IPS DF 6.9 (cell line): ENCODE measurements at places on chromosomes 2 and 18.

DNA sequence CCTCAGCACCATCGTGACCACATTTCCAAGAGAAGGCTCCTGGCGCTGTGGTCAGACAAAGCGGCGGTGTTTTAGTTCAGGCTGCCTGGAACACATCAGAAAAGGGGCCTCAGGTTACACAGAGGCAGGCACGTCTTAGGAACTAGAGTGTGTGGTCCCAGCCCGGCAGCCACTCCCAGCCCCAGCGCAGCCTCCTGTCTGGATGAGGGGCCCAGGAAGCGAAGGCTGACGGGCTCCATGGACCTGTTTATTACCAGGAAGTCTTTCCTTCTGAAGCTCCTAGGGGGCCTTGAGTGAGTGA lies 10.0 kb upstream of the GPR55 start:
- no peaks in the 10 kb centered on the region; the same call in 1 of the 2 replicates for H3K36me3 ChIP-seq
- no peak overlapping the region for H3K4me3 ChIP-seq
- H3K27me3 ChIP-seq, result no peaks in the 10 kb centered on the region

- H3K4me3 ChIP-seq, result no peak overlapping the region
- DNase-seq, result no peak
- H3K36me3 ChIP-seq, result no peaks in the 10 kb centered on the region
- H3K4me1 ChIP-seq, result peaks cover 3% of the 10 kb centered on the region; the same call in 1 of the 2 replicates
These were observed 435.2 kb upstream of the LRATD1 start for GRCh38 chr2:14197293-14197692.

DNA sequence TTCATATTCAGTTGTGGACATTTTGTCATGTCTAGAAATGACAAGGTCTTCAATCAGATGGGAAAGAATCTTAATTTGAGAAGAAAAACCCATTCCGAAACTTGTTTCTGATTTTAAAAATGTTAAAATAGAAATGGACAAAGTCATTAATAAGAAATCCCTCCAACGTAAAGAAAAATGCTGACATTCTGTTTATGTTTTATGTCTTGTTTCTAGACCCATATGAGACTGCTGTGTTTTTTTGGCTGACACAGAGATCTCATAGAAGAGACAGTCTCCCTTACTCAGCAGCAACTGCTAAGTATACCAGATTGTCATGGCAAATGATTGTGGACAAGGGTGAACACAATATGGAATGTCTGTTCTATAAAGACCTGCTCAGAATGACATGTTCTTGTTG lies 538.5 kb downstream of the ZEB2 start:
- H3K4me1 ChIP-seq, result no peaks in the 10 kb centered on the region
- H3K4me3 ChIP-seq, result no peak overlapping the region
- H3K36me3 ChIP-seq, result no peaks in the 10 kb centered on the region
- DNase-seq, result no peak
- H3K27ac ChIP-seq, result no peak overlapping the region

DNA sequence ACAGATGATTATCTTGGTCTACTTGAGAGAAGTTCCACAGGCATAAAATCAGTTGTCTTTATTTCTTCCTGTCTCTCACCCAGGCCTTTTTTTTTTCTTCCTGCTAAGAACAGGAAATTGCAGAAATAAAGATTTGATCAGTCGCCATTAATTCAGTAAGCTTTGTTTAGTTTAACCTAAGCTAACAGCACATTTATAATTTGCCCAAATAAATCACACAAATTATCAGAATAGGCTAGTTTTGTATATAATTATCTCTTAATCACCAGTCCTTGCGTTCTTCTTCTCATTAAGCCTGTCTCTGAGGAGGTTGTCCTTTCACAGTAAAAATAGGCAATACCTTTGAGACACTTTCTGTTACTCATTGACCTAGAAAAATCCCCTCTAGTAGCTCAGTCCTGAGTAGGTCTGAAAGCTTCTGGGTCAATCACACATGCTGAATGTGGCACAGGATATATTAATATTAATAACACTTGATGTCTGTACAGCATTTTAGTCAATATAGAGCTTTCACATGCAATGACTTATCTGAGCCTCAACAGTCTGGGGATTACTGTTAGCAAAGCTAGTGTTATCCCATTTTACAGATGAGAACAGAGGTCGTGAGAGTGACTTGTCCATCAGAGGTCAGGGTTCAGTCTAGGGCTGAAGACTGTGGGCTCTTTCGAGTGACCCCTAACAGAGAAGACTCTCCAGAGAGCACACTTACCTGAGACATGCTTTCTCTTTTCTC lies 11.2 kb upstream of the STK17B start:
- H3K4me1 ChIP-seq, result no peaks in the 10 kb centered on the region
- H3K27me3 ChIP-seq, result no peaks in the 10 kb centered on the region
- H3K27ac ChIP-seq, result no peak overlapping the region
- no peaks in the 10 kb centered on the region for H3K36me3 ChIP-seq
- H3K4me3 ChIP-seq, result no peak overlapping the region

GRCh38 chr2:9405636-9406035 lies 17.7 kb downstream of the ITGB1BP1 start:
- H3K4me3 ChIP-seq, result no peak overlapping the region
- H3K36me3 ChIP-seq, result no peaks in the 10 kb centered on the region; the same call in 1 of the 2 replicates
- H3K27me3 ChIP-seq, result no peaks in the 10 kb centered on the region
- H3K27ac ChIP-seq, result no peak overlapping the region

GRCh38 chr18:67540559-67540958 lies 24.0 kb upstream of the DSEL start:
- no peaks in the 10 kb centered on the region for H3K36me3 ChIP-seq
- no peaks in the 10 kb centered on the region for H3K27me3 ChIP-seq
- DNase-seq, result no peak
- H3K4me3 ChIP-seq, result no peak overlapping the region
- no peak overlapping the region for H3K27ac ChIP-seq

- H3K4me3 ChIP-seq, result no peak overlapping the region
- H3K27ac ChIP-seq, result no peak overlapping the region
- H3K27me3 ChIP-seq, result no peaks in the 10 kb centered on the region
- no peaks in the 10 kb centered on the region for H3K36me3 ChIP-seq
- no peaks in the 10 kb centered on the region for H3K4me1 ChIP-seq
- DNase-seq, result no peak
These were observed 238.1 kb downstream of the SEPTIN10 start for GRCh38 chr2:109375656-109376055.

GRCh38 chr18:54278615-54279014 lies 9.3 kb downstream of the POLI start:
- H3K27ac ChIP-seq, result no peak overlapping the region
- DNase-seq, result no peak
- H3K4me3 ChIP-seq, result no peak overlapping the region
- H3K4me1 ChIP-seq, result no peaks in the 10 kb centered on the region
- H3K36me3 ChIP-seq, result no peaks in the 10 kb centered on the region; the same call in 1 of the 2 replicates

DNA sequence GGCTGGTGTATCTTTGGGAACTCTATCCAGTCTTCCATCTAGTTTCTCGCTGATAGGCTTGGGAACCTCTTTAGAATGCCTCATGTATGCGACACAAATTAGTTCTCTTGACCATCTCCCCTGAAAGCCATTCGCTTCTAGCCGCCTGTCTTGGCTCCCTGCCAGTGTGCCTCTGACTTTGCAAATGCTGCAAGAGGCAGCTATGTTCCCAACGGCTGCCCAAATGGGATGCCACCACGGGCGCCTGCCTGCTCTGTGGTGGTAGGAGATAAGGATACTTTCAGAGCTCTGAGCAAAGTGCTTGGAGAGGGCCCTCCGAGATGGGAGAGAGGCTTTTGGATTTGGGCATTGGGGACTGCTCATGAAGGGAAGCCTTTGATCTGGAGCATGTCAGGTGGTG lies 77.7 kb upstream of the IGFBP5 start:
- no peak overlapping the region for H3K4me3 ChIP-seq
- H3K27me3 ChIP-seq, result no peaks in the 10 kb centered on the region
- DNase-seq, result no peak
- no peak overlapping the region for H3K27ac ChIP-seq
- no peaks in the 10 kb centered on the region for H3K36me3 ChIP-seq

DNA sequence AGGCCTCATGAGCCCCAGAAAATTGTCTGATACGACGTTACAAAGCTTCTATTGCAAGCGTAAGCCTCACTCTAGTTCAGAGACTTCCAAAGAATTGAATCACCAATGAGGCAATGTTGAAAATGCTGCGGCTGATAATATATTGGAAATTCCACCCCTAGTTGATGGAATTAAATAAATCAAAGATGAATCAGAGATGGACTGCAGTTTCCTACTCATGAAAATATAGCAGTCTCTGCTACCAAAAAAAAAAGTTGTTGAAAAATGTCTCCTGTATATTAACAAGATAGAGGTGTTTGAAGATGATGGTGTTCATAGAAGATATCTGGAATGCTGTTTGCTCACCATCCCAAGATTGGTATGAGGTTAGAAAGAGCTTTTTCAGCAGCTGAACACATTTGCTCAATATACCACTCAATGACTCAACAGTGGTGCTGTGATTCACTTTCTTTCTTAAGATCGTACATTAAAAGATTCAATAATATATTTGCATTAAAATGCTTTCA lies 99.8 kb upstream of the ARHGAP28 start:
- no peaks in the 10 kb centered on the region for H3K27me3 ChIP-seq
- no peak for DNase-seq
- H3K27ac ChIP-seq, result no peak overlapping the region
- no peaks in the 10 kb centered on the region for H3K36me3 ChIP-seq
- no peak overlapping the region for H3K4me3 ChIP-seq

GRCh38 chr2:173271825-173272224 lies 82.8 kb upstream of the CDCA7 start:
- no peaks in the 10 kb centered on the region for H3K36me3 ChIP-seq
- H3K27ac ChIP-seq, result no peak overlapping the region
- DNase-seq, result no peak
- H3K27me3 ChIP-seq, result no peaks in the 10 kb centered on the region
- 0 out of 2 replicates have a peak, but pooled peaks cover 1% of the 10 kb centered on the region for H3K4me1 ChIP-seq
- H3K4me3 ChIP-seq, result no peak overlapping the region

DNA sequence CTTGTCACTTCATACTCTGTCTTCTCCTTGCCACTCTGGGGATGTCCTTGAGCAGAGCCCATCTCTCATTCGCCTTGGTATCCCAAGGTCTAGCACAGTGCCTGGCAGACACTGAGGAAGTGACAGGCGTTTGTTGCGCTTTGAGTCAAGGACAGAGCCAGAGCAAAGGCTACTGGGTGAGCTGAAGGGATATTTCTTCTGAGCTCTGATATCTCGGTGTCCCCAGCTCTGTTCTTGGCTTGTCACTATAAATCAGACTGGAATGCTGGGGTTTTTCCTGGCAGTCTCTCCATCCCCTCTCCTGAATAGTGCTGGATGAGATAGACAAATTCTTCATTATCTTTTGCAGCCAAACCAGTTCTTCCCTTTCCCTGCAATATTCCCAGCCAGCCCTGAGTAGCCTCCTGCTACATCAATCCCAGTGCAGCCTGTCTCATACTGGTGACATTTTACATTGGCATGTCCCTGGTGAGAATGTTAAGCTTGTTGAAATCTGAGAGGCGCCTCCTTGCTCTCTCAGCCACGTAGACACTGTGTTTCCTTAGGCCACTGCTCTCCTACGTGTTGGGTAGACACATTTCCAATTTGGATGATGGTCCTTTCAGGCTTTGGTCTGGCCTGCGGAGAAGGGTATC lies 61.7 kb downstream of the CTIF start:
- no peak overlapping the region for H3K27ac ChIP-seq
- no peaks in the 10 kb centered on the region for H3K36me3 ChIP-seq
- no peak overlapping the region for H3K4me3 ChIP-seq
- no peaks in the 10 kb centered on the region for H3K4me1 ChIP-seq
- DNase-seq, result no peak

GRCh38 chr2:109282865-109283264 lies 153.9 kb downstream of the SH3RF3 start:
- no peak overlapping the region for H3K27ac ChIP-seq
- no peaks in the 10 kb centered on the region for H3K36me3 ChIP-seq
- no peaks in the 10 kb centered on the region for H3K27me3 ChIP-seq
- peaks cover 5% of the 10 kb centered on the region for H3K4me1 ChIP-seq

GRCh38 chr2:136363470-136363869 lies 245.5 kb upstream of the CXCR4 start:
- DNase-seq, result no peak
- no peak overlapping the region for H3K4me3 ChIP-seq
- no peaks in the 10 kb centered on the region for H3K27me3 ChIP-seq

GRCh38 chr2:156896294-156896693 lies 361.2 kb upstream of the GALNT5 start:
- H3K36me3 ChIP-seq, result no peaks in the 10 kb centered on the region
- no peaks in the 10 kb centered on the region for H3K4me1 ChIP-seq
- H3K4me3 ChIP-seq, result no peak overlapping the region
- H3K27ac ChIP-seq, result no peak overlapping the region
- no peaks in the 10 kb centered on the region for H3K27me3 ChIP-seq
- DNase-seq, result no peak

GRCh38 chr2:204743393-204743960 lies 198.2 kb downstream of the PARD3B start:
- no peaks in the 10 kb centered on the region for H3K27me3 ChIP-seq
- DNase-seq, result no peak
- H3K4me1 ChIP-seq, result no peaks in the 10 kb centered on the region
- H3K36me3 ChIP-seq, result no peaks in the 10 kb centered on the region
- no peak overlapping the region for H3K4me3 ChIP-seq
- no peak overlapping the region for H3K27ac ChIP-seq

- H3K36me3 ChIP-seq, result no peaks in the 10 kb centered on the region
- H3K4me3 ChIP-seq, result no peak overlapping the region
- H3K4me1 ChIP-seq, result peaks cover 8% of the 10 kb centered on the region
- no peak overlapping the region for H3K27ac ChIP-seq
- no peaks in the 10 kb centered on the region for H3K27me3 ChIP-seq
- DNase-seq, result no peak
These were observed 186.3 kb downstream of the HAUS1 start for GRCh38 chr18:46290440-46291020.

- no peaks in the 10 kb centered on the region for H3K36me3 ChIP-seq
- no peaks in the 10 kb centered on the region for H3K4me1 ChIP-seq
- H3K27ac ChIP-seq, result no peak overlapping the region
- DNase-seq, result no peak
These were observed 38.6 kb upstream of the ASAP2 start for GRCh38 chr2:9167718-9168657.

GRCh38 chr2:33529771-33530481 lies 53.5 kb downstream of the RASGRP3 start:
- DNase-seq, result no peak
- H3K36me3 ChIP-seq, result no peaks in the 10 kb centered on the region
- no peak overlapping the region for H3K27ac ChIP-seq

- DNase-seq, result no peak
- peaks cover 5% of the 10 kb centered on the region; the same call in 1 of the 2 replicates for H3K4me1 ChIP-seq
- H3K27ac ChIP-seq, result no peak overlapping the region
- H3K36me3 ChIP-seq, result no peaks in the 10 kb centered on the region
- no peaks in the 10 kb centered on the region; the same call in 1 of the 2 replicates for H3K27me3 ChIP-seq
These were observed 38.4 kb downstream of the POMC start for GRCh38 chr2:25129901-25130520.

- no peak overlapping the region for H3K27ac ChIP-seq
- no peak for DNase-seq
- H3K4me1 ChIP-seq, result peaks cover 1% of the 10 kb centered on the region
These were observed 34.0 kb upstream of the SLC66A3 start for GRCh38 chr2:11121099-11121822.

GRCh38 chr2:174607584-174607983 lies 10.0 kb upstream of the WIPF1 start:
- no peaks in the 10 kb centered on the region for H3K36me3 ChIP-seq
- no peaks in the 10 kb centered on the region for H3K4me1 ChIP-seq
- no peak overlapping the region for H3K27ac ChIP-seq
- DNase-seq, result no peak
- no peaks in the 10 kb centered on the region for H3K27me3 ChIP-seq
